Stimulated activated CD8-positive, alpha-beta memory T cell treated with anti-CD3 and anti-CD28 coated beads, Interleukin-4, amount 100 ng/mL, for 1 hour (primary cell): ENCODE measurements at places on chromosomes 5 and 9.

DNA sequence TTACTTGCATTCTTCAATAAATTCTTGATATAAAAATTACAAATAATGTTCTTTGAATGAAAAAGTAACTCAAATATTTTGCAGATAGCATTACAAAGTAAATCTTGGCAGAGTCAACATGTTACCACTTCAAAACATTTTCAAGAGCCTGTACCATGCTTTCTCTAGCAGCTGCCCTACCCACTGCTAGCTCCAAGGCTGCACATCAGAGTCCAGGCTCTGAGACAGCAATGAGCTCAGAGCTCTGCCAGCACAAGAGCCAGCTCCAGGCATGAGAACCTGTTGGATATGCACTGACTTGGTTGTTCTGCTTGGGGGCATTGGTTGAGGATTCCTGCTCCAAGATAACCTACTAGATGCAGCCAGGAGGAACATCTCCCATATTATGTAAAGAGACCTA is 211.3 kb upstream of the HAPLN1 start:
- no peak for DNase-seq

DNA sequence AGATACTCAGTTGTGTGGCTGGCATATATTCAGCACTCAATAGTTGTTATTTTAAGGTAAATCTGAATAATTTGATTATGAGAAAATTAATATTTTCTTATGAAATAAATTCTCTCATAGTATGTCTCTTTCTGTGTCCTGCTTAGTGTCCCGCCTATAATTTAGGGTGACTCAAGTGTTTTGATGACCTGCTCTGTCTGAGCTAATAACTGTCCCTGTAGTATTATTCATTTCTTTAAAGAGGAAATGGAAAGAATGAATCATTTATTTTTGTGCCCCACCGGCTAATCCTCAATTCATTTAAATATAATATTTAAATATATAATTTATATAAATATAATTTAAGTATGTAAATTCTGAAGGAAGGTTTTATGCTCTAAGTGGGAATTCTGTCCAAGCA is 4.1 kb downstream of the SLC1A1 start:
- DNase-seq = no peak

DNA sequence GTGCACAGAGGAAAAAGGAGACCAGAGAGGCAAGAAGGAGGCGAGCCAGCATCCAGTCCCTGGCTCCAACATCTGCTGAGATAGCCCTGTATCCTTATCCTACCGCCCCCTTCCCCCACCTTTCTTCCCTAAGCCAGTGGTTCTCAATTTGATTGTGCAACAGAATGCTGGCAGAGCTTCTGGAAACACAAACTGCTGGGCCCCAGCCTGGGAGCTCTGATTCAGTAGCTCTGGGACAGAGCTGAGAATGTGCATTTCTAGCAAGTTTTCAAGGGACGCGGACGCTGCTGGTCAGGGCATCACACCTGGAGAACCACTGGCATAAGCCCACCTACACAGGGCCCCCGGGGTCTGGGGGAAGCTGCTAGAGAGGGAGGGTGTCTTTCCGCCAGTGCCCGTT is 21.1 kb downstream of the AK8 start:
- no peak for DNase-seq

GRCh38 chr9:98094316-98094715 is 24.7 kb downstream of the TRIM14 start:
- DNase-seq = no peak

- no peak for DNase-seq
Measured at GRCh38 chr5:65413822-65414221, 67.9 kb downstream of the ADAMTS6 start.

DNA sequence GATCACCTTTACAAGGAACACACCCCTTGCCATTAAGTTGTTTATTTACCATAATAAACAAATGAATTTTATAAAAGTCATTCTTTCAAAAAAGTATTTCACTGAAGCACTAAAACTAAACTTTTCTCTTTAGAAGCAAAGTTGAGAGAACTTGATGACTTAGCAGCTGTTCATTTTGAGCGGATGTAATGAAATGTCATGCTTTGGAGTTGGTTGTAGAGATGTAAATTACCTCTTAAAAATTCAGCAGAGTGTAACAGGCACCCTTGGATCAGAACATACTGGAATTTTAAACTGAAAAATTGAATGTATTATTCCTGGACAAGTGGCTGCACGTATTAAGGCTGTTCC is 617.2 kb downstream of the PDE4D start:
- no peak for DNase-seq

DNA sequence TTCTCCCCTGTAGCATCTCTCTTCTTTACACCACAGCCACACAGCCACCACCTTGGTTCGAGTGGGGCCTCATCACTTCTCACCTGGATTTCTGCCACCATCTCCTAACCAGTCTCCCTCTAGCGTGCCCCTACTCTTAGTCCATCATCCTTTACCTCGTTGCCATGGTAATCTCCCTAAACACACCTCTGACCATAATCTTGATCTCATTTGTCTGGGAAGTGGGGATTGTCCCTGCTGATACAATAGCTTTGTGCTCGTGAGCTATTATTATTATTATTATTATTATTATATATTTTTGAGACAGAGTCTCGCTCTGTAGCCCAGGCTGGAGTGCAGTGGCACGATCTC is 76.5 kb upstream of the HSPA9 start:
- DNase-seq = no peak

DNA sequence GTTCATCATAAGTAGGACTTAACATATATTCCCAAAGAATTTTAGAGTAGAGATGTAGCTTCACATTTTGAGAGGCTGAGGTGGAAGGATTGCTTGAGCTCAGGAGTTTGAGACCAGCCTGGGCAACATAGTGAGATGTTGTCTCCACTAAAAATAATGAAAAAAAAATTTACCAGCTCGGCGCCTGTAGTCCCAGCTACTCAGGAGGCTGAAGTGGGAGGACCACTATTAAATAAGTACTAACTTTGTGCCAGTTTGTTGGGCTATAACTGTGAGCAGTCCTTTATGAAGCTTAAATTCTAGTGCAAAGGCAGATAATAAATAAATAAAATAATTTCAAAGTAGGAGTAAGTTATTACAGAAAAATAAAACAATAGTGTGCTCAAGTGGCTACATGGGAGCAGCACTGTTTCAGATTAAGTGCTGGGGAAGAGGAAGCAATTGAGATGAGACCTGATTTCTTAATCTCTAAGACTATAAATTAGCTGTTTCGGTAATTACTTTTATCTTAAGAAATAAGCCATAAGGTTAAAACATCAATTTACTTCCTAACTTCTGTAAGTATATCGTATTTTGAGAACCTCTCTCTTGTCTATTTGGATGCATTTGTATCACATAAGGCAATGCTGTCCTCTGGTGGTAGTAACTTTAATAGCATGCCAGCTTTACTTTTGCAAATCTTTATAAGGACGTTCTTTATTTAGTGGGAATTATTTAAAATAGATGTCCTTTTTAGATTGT is 98.9 kb downstream of the CSNK1G3 start:
- DNase-seq = no peak

DNA sequence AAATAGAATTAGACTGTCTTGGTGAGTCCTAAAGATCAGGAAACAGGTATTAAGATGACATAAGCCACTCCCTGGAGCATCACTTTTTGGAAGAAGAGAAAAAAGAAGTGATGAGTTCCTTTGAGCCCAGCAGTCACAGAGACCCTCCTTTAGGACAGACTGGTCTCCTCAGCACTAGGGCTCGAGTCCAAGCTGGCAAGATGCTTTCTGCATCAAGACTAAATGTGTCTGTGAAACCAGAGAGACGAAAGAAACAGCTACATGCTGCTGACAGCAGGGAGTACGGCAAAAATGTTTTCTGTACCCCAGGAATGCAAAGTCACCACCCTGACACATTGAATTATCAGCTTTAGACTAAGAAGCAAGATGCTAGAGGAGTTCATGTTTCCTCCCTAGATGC is 184.5 kb downstream of the CRB2 start:
- no peak for DNase-seq

GRCh38 chr5:66608501-66608900 is 12.3 kb downstream of the MAST4 start:
- no peak for DNase-seq

DNA sequence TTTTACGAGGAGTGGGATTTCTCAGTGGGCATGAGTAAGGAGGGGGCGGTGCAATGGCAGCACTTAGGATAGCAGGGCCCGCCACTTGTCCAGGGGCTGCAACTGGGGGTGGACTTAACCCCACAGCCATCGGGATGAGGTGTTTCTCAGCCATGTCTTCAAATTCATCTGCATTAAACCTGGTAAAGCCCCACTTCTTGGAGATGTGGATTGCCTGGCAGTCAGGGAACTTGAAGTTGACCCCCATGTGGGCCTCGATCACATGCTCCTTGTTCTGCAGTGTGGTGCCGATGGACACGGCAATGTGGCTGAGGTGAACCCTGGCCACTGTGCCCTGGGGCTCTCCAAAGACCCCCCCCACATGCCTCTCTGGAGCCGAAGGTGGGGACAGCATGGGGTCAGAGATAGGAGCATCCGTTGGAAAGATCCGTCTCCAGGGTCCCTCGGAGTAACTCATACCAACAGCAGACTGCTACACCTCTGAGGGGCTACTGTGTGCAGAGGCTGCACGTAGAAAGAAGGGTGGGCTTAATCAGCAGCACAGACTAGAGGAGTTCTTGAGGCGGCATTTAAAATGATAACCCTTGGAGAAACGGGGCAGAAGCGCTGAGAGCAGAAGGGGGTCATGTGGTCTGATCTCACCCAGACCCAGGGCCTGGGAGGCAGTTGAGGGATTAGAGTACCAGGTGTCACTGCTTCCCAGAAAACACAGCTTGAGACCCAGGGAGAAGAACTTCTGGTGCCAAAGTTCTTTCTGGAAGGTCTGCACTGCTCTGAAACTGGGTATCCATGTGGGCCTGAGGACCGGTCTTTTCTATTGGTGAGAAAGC is 141.4 kb downstream of the MTX3 start:
- no peak for DNase-seq

- DNase-seq = no peak
Measured at GRCh38 chr5:146321571-146321970, 17.1 kb upstream of the POU4F3 start.

DNA sequence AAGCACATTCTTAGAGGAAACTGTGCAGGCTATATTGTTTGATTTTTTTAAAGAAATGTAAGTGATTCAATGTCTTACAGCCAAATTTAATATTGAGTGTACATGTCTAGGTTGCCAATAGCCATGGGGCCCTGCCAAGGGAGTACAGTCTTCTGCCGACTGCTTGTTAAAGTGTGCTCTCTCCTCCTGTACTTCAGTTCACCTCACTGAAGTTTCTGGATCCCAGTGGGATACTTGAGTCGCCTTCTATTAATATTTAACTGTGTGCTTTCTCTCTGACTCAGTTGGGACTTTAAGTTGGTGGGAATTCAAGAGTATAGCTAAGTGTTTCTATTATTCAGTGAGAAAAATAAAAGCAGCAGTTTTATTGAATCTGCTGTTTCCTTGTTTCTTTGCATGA is 44.5 kb upstream of the C5orf47 start:
- DNase-seq = no peak

DNA sequence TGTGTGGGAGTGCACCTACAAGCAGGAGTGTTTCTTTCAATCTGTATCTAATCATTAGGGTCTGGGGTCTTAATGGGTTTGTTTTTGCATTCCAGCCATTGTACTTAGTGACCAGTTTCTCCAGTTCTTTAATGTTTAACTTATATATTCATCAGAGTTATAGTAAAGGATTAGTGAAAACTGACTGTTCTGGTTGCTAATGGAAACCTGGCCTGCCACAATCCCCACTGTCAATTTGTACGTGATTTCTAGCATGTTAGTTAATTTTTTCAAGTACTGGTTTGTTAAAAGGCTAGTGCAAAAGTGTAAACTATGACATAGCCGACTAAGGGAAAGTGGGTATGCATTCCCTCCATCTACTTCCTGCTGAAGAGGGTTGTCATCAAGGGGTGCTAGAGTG is 276.1 kb downstream of the HTR1A start:
- no peak for DNase-seq

DNA sequence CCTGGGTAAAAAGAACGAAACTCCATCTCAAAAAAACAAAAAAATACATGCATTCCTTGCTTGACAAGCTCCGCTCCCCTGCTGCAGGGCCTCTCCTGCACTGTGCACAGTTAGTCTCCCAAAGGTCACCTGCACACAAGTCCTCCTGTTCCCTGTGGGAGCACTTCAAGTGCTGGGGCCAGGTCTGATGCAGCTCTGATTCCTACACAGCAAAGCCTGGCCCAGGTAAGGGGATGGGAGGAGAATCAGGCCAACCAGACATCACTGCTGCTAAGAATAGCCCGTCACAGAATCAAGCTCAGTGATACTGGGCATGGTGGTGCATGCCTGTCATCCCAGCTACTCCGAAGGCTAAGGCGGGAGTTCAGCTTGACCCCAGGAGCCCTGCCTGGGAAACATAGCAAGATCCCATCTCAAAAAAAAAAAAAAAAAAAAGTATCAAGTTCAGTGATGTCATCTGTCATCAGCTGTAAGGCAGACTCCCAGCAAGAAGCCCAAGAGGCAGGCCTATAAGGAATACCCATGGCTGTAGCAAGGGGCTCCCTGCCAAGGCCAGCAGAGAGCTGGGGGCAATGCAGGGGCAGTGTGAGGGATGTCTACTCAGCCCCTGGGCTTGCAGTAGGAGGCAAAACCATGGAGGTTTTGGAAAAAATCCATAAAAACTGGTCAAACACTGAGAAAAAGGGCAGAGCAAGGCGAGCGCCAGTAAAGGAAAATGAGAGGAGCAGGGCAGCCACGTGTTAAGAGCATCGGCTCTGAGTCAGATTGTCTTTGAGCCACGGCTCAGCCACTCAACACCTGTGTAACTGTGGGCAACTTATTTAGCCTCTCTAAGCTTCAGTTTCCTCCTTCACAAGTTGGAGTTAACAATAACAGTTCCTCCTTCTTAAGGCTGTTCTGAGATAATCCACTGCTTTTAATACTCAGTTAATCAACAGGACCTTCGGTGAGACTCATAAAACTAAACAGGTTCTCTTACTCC is 3.2 kb downstream of the TPM2 start:
- no peak for DNase-seq

DNA sequence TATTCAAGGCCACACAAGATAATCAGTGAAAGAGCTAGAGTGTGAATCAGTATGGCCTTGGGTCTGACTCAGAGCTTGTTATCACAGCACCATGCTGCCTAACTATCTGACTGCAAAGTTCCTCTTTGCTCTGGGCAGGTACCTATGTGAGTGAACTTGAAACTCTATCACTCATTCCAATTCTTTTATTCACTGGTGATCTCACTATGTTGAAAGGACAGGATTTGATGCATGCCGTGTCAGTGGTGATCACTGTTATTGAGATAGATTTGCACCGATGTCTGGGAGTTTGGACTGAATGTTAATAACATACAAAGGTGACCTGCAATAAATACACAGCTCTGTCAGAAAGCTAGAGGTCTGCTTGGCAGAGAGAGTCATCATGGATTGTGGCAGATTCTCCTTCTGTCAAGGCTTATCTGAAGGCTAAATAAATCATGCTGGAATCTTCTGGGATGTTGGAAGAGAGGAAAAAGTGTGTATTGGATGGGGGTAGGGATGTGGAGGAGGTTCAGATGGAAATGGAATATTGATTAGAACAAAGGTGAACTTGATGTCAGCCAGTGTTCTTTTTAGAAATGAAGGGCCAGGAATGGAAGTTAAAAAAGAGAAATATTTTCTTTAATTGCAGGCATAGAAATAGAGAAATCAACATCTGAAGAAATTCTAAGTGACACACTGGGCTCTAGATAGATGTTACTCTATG is 91.8 kb upstream of the TNC start:
- DNase-seq = no peak
